ENCODE measurements at places on chromosomes 6 and 20.

DNA sequence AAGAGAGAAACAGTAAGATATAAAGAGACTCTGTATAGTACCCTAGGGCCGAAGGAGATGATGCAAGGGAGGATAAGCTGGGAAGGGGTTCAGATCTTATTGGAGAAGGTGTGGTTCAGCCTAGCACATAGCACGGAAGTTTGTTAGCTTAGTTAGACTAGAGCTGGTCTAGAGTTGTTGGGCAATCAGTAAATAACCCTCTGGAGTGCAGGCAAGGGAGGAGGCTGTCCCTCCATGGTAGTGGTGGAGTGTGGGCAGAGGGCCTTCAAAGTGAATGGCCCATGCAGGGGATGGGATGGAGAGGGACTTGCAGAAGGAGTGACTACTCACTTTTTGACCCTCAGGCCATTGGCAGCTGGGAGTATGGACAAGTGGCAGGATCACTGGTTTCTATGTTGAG lies 20.0 kb downstream of the TULP4 start:
- ATAC-seq, result no peak

GRCh38 chr6:16802071-16802470 lies 40.8 kb upstream of the ATXN1 start:
- ATAC-seq, result no peak

GRCh38 chr20:31836853-31837608 lies 8.4 kb downstream of the FOXS1 start:
- no peak for ATAC-seq

DNA sequence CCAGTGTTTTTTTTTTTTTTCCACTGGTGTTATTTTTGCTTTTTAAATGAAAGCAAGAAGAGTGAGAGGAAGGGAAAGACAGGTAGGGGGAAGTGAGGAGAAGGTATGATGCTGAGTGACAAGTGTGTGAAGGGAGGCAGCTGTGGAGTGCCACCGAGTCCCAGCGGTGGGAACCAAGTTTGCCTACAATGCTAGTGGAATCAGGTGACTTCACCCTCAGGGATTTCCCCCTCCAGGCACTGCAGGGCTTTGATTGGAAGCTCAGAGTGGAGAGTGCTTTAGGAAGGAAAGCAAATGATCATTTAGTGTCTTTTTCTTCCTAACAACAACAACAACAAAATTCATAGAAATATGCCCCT lies 120.5 kb upstream of the ENPP5 start:
- ATAC-seq, result no peak

- ATAC-seq, result no peak
Measured at GRCh38 chr6:36633370-36633769, 39.2 kb downstream of the SRSF3 start.

DNA sequence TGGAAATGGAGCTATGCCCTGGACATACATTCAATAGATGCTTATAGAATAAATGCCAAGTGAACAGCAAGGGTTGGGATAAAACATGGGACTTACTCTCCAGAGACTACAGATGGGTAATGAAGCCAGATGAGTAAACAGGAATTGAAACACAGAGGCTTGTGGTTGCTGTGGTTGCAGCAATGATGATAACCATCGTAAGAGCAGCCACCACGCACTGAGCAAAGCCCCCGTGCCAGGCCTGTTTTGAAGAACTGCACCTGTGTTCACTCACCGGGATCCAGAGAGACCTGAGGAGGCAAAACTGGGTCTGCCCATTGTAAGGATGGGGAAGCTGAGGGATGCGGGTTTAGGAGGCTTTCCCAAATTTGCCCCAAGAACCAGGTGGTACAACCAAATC lies 431.1 kb upstream of the CDH4 start:
- ATAC-seq, result no peak

DNA sequence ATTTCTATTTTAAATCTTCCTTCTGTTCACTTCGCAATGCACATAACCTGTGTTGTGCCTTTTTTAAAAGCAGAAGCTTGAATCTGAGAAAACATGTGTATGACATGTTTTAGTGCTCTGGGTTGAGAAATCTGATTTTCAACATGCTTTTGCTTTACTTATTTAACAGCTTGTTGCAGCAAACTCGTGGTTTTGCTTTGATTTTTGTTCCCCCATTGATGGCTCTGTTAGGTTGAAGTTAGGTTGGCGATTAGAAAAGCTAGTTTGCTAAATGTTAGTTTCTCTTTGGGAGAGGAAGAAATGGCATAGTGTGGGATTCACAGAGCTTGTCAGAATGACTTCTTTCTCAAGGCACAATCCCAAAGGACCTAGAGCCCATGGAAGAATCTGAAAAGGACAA lies 170.8 kb downstream of the TMEM242 start:
- no peak for ATAC-seq

DNA sequence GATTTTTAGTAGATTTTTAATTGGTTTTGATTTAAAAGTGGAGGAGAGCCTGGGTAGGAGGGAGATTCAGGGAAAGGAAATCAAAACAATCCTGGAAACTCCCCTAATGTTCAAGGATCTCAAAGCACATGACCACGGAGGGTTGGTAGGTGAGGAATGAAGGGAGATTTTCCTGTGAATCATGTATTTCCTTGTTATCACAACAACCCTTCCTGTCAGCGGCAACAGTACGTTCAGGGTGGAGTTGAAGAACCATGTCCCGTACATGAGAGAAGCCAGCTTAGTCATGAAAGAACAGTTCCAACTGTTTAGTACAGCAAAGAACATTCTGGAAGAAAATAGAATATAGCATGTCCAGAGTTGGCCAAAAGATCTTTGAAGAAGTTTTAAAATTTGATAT lies 79.4 kb upstream of the SCAF8 start:
- ATAC-seq, result no peak

DNA sequence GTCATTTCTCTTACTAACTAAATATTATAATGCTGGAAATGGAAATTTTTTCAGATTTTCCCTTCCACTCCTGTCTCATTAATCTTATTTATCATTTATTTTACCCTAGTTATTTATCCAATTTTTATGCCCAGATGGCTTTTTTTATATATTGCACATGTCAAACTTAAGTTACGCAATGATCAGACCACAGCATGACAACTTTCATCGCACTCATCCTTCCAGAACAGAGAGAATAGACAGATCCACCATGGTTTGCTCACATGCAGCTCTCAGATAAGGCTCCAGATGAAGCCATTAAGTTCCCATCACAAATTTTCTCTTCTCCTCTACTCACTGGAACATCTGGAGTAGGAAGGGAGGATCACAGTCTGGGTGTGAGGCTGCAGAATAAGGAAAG lies 48.7 kb downstream of the MAP7 start:
- ATAC-seq, result no peak

GRCh38 chr6:116877743-116878142 lies 701 bp downstream of the RFX6 start:
- ATAC-seq, result no peak

DNA sequence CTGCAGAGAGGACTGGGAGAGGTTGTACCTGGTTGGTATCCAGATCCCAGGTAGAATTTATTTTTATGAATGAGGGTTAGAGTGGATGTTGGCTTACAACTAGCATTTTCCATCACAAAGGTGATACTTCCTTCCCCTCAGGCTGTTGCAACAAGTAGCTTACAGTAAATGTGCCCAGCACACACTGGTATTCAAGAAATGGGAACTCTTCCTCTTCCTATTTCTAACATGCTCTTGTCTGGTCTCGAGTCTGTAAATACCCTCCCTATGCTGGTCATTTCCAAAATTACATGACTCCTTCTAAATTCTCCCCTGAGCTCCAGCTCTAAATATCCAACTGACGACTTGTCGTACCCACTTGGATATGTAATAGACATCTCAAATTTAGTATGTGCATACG lies 90.1 kb upstream of the FOXC1 start:
- ATAC-seq, result no peak

DNA sequence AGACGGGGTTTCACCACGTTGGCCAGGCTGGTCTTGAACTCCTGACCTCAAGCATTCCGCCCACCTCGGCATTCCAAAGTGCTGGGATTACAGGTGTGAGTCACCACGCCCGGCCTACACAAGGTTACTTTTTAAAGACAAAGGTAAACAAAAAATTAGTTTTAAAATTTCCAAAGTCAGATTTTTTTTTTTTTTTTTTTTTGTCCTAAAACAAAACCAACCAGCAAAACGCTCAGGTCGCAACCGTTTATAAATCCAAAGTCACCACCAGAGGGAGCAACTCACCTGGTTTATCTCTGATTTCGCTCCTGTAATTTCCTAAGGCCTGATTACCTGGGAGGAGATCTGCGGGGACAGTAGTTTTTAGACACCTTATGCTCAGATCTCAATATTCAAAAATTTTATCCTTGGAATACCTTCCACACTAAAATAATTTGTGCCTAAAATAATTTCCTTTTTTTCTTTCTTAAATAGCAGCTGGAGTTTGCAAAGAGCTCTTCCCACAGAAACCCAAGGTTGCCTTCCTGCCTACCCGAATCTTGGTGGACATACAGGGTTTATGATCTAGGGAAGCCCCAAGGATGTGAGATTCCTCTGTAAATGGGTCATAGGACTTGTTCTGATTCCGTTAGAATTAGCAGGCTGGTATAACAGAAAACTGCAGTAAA lies 19.8 kb upstream of the TREM1 start:
- ATAC-seq, result peak; percentile 41

GRCh38 chr6:51474022-51474975 lies 613.1 kb downstream of the PKHD1 start:
- ATAC-seq, result no peak

DNA sequence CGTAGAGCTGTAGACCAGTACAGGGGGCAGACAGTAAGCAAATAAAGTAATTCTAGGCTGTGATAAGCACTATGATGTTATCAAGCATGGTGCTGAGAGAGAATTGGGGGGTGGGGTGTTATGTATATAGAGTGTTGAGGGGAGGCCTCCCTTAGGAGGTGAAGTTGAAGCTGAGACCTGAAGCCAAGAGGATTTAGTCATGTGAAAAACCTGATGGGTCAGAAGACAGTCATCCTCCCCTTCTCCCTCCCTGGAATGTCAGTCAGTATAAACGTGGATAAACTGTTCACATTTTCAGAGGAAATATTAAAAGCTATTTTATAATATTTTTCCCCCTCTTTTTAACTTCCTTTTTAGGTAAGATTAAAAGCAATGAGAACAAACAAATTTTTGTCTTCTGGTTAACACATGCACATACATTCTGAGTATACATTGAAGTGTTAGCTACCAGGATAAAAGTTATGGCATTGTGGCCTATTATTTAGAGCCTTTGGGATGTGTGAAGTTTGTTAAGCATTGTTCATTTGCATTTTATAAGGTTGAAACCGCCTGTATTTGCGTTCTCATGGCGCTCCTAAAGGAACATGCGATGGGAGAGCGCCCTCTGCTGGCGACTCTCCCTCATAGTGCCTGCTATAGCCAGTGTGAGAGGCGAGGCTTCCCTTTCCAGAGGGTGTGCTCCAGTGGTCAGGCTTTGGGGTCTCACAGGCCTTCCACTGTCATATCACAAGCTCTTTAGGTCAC lies 35.4 kb upstream of the MAPK13 start:
- ATAC-seq, result peak; percentile 96

DNA sequence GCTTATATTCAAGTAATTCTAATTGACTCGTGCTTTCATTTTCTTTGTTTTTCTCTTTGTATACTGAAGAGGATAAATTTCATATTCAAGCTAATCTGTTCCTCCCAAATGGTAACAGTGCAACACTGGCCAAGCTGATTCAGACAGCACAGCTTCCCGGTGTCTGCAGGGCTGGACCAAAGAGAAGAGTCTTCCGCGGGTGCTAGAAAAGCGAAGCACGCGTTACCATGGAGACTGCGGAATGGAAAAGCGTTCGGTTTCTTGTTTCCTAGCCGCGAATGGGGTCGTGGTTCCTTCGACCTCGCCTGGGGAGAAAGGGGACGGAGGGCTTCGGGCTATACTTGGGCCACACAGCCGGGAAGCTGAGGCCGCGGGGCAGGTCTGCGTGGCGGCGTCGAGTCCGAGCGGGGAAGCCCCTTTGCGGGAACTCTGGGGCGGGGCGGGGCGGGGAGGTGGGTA lies 6.2 kb upstream of the ZNF311 start:
- ATAC-seq, result peak; percentile 100

DNA sequence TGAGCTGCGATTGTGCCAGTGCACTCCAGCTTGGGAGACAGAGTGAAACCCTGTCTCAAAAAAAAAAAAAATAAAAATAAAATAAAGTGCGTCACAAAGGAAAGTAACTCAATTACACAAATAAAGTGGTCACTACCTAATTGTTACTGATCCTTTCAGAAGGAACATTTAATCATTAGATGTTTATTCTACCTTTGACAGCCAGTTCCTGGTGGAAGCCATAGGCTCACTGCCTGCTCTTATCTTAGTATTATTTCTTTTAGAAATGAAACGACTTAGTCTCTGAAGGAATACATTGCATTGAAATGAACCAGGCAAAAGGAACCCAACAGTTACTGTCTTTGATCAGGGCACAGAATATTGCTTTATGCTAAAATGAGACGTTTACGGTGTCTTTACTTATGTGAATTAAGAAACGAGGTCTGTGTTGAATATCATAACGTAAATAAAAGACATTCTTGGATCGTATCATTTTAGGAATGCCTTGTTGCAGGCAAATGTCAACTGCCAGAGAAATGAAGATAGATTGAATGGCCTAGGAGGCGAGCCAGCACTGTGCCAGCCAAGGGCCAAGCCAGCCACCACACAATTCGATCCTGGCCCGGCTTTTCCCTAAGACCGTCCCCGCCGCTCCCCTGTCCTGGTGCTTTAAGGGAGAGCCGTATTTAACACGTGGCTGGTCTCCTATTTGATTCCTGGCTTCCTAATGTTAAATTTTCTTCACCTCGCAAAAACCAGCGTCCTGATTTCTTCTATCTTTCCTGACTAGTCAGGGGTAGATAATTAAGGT lies 136.7 kb upstream of the GMDS start:
- no peak for ATAC-seq

GRCh38 chr6:7332090-7332745 lies 19.2 kb upstream of the SSR1 start:
- no peak for ATAC-seq

- no peak for ATAC-seq
Measured at GRCh38 chr20:18979132-18979531, 165.5 kb downstream of the SCP2D1 start.

- peak; percentile 48 for ATAC-seq
Measured at GRCh38 chr6:87905101-87905641, 142.5 kb upstream of the SPACA1 start.

DNA sequence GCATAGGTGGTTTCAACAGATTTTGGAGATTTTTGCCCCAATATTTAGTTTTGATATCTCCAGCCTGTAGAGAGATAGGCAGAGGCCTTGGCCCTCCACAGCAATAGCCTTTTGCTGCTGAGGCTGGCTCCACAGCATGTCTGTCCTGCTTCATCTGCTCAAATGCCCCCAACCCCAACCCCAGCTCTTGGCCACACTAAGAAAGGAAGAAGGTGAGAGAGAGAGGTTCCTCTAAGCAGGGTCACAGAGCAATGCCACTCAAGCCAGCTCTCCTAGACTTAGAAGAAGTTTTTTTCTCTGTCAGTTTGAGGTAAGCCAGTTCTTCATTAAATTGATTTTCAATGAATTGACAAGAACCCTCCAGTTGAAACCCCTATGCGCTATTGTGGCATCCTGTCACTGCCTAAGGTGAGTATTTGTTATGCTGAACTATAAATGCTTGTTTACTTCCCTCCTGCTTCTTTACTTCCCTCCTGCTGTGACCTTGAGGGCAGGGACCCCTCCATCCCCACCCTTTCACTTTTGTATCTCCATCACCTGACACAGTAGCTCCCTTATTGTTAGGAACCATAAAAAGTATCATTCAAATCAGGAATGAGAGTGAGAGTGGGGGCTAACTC lies 366.2 kb upstream of the CNR1 start:
- ATAC-seq, result no peak

All from motor neuron (in vitro differentiated cells).